ENCODE measurements at places on chromosomes 4 and X.

GRCh38 chr4:6416518-6417286, 55.7 kb downstream of the PPP2R2C start:
- DNase-seq, result no peak

DNA sequence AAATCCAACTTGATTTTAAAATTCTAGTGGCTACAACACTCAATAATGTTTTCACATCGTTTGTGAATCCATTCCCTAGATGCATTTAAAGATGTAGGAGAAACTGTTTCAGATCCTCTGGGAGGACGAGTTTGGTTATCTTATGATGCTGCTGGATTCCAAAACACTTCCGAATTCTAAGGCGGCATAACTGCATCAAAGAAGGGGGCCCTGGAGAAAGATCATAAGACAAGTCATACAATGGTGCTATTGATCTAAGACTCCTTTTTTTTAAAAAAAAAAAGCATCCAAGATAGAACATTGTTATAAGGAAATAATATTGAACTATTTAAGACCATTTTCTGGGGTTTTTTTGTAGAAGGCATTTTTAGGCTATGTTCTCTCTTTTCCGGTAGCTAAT, 25.5 kb downstream of the ASB9 start:
- DNase-seq, result no peak

- DNase-seq, result no peak
These were observed 159.8 kb upstream of the JADE1 start for GRCh38 chr4:128649575-128650205.

- DNase-seq, result no peak
These were observed 26.3 kb downstream of the FLNA start for GRCh38 chrX:154348114-154348531.

GRCh38 chrX:9369802-9370291, 95.0 kb upstream of the TBL1X start:
- DNase-seq, result no peak

DNA sequence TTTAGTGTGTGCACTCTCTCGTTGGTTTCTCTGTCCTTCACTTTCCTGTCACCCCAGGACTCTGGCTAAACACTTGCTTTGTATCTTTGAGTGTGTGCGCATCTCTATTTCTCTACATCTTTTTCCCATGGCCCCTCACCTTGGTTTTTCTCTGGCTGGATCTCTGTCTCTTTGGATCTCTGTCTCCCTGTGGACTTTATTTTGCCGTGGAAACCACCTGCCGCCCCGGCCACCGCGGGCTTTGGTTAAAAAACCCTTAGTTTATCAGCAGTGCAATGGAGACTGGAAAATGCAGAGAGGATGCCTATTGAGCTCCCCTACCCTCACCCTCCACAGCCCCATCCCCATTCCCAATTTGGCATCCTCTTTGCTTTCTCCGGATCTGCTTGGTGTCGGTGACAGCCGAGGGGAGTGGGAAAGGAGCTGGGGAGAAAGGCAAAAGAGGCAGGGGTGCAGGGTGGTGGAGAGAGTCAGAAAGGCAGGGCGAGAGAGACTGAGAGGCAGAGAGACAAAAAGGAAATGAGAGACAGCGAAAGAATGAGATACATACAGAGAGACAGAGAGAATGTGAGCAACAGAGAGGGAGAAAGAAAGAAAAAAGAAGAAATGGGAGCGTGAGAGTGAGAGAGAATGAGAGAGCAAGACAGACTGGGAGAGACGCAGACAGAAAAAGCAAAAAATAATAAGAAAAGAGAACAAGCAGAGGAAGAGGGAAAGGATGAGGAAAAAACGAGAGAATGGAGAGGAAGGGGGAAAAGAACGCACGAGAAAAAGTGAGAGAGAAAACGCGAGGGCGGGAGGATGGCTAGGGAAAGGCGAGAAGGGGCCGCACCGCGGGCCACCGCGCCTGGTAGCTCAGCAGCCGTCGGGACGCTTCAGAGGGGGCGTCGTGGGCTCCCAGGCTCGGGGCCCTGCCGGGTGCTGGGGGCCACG, 688 bp downstream of the GPR101 start:
- no peak for DNase-seq

GRCh38 chr4:7160439-7160838, 31.9 kb upstream of the SORCS2 start:
- peak; percentile 36 for DNase-seq

DNA sequence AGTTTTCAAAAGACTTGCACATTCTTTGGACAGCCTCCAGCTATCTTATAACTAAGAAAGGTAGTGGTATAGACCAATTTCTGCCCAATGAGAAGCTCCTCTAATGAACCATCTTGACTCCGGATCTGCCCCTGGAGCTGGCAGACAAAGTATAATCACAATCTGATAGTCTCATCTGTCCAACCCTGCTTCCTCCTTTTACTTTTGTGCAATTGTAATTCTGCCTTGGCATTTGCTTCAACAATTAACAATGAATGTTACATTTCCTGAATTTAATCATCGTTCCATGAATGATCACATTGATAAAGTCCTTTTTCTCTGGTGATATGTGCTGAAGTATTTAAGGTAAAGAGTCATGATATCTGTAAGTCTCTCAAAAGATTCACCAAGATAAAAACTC, 27.8 kb downstream of the FRYL start:
- no peak for DNase-seq

DNA sequence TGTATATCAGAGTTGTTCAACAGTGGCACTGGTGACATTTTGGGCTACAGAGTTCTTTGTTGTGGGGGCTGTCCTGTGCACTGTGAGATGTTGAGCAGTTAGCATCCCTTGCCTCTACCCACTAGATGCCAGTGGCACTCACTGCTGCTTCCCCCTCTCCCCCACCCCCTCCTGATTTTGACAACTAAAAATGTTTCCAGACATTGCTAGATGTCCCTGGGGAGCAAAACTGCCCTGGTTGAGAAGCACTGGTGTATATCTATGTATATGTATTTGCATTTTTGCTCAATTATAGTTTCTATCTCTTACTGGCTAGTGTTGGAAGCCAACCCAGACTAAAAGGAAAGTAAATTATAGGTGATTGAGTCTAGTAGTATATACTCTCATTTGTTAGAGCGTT, 2.4 kb downstream of the TMEM131L start:
- DNase-seq, result no peak

DNA sequence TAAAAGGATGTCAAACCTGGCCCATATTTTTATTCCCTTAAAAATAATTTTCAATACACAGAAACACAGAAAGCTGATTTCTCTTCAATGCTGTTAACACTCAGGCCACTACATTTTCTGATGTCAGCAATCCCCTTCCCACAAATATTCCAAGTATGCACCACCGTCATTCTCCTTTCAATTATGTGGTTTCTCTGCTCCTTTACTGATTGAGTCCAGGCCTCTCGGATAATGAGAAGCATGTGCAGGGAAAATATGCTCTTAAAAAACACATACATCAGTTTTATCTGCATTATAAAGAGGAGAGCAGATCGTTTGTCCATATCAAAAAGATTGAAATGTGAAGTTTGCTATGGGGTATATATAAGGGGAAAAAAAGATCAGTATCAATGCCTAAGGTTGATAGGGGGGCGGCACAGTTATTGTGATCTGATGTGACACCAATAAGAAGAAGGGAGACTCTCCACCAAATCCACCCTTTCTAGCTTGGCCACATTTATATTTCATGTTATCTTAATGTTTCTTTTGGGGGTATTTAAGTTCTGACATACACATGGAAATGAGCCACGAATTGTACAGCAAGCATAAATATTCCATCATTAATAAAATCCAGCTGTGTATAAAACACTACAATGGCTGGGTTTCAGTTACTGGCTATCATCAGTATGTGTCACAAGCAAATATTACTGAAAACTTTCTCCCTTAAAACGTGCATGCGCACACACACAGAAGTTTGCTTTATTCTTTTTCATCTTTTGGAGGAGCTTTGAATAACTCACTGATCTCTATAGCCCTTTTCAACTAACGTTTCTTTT, 6.4 kb downstream of the AMOT start:
- no peak for DNase-seq

DNA sequence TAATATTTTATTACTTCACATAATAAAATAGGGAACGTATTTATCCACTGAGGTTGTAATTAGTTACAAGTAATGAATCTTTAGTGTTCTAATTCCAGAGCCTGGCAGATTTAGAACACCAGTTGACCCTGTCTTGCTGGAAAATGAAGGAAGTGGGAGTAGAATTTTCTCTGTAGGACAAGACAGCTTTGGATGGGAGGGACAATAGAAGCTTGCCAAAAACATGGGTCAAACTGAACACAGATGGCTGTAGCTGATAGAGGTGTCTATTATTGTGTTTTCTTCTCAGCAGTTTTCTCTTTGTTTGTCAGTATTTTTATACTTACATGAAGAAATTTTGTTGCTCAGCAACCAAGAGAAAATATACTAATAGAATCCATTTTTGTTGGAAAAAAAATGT, 20.2 kb downstream of the FAT4 start:
- no peak for DNase-seq

DNA sequence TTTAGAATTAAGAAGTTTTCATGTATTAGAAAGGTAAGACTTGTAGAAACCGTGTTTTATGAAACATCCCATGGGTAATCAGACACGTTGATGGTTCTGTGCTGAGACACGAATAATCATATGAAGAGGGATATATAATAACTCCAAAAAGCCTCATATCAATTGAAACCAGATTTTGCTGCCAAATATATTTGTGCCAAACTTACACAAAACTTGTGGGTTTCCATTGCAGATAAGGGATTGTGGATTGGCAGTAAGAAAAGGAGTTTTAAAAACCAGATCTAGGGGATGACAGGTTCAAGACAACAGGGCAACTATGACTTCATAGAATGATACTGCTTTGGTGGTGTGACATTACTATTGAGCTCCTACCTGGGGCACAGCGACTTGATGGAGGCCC, 616.1 kb downstream of the BCOR start:
- no peak for DNase-seq

- DNase-seq, result no peak
These were observed 28.0 kb downstream of the PPP2R3B start for GRCh38 chrX:358651-359143.

- no peak for DNase-seq
These were observed 57.6 kb upstream of the RAP1GDS1 start for GRCh38 chr4:98203332-98204235.

DNA sequence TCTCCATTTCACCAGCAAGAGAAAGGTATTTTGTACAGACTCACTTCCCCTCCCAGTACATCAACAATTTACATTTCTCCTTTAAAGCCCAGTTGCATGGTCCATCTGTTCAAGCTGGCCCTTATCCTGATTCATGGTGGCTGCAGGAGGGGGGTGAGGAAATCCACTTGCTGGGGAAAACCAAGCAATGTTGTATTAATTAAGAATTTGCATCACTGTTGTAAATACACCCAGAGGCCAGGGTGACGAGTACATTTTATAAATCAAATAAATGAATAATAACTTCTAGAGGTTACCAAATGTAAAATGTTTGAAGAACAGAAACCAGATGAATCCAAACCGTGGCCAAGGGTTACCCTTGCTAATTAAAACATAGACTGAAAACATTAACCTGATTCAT, 395.9 kb upstream of the INTU start:
- no peak for DNase-seq

- no peak for DNase-seq
These were observed 673.6 kb upstream of the INTU start for GRCh38 chr4:126959056-126959745.

- no peak for DNase-seq
These were observed 34.3 kb downstream of the RAPGEF2 start for GRCh38 chr4:159137176-159137575.

DNA sequence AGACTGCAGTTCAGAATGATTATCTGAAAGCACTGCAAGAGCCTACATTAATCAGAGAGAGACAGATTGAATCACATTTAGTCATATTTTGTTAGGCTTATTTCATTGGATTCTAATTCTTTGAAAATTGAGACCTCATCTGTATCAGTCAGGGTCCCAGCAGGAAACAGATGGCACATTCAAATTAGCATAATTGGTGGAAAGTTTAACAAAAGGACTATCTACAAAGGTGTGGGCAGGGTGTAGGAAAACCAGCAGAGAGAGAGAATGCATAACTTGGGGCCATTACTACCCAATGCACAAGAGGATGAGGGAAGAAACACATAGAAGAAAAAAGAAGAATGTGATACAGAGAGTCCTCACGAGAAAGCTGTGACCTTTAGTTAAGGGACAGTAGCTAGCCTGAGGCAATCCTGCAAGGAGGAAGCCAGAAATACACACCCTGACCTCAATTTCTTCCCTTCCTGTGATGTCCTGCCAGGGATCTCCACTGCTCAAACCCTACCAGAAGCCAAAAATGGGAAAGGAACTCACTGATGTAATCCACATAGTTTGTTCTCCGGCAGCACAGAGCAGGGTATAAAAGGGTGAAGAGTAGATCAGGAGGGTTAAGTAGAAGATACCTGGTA, 17.7 kb upstream of the XKRX start:
- no peak for DNase-seq

DNA sequence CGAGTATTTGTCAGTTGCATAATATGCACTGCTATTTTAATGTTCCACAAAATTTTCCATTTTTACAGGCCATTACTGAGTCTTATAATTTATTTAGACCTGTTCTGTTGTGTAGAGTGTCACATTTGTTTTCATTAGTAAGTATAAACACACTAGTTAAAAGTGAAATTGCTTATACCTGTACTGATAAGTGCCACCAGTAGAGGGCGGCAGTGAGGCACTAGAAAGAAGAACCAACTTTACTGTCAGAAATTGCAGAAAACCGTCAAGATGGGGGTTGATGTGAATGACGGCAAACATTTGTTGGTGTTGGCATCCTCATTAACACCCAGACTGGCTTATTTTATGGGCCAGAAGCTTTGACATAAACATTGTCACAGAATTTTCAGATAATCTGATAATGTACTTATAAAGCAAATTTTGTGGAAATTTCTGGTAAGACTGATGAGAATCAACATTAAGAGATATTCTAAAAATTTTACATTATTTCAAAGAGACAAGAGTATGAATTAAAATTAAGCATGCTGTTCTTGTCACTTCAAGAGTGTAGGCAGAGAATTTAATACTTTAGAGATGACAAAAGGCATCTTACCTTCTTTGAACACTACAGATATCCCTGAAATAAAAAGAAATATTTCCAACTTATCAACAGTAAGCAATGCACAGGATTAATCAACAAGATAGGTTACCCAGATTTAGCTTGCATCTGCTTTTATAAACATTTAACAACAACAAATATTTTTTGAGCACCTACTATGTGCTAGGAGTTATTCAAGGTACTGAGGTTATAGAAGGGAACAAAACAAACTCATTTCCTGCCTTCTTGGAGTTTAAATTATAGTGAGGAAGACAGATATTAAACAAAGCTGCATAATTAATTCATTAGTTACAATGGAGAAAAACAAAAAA, 24.9 kb downstream of the ALPK1 start:
- peak; percentile 65 for DNase-seq

GRCh38 chr4:76749355-76749754, 148.6 kb downstream of the SOWAHB start:
- no peak for DNase-seq
